ENCODE measurements at places on chromosomes 11 and 22.

DNA sequence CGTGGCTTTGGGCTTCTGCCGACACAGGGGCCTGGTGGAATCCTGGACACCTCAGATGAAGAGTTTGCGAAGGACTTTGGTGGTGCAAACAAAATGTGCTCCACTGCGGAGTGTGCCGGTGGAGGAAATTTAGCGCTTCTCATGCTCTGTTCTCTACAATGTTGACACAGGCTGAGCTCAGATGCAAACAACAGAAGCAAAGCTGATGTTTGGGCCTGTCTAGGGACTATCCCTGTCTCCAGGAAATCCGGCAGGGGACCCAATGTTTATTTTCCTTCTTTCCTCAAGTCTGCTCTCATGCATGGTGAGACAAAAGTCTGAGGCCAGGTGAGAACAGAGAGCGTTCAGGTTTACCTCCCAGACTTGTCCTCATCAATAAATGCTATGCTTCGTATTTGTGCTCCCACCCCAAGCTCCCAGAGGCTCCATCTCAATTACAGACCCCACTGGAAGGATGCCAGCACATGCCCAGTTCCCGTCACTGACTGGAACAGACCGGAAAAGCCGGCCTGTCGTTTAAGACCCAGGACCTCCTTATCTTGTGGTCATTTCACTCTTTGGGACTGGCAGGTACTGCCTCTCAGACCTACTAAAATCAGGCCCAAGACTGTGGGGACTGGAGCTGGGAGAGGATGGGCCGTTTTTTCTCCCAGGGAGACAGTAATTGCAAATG lies 105.7 kb upstream of the B3GAT1 start:
- no peak for DNase-seq

GRCh38 chr11:110856996-110857812 lies 145.0 kb upstream of the ARHGAP20 start:
- DNase-seq, result no peak

DNA sequence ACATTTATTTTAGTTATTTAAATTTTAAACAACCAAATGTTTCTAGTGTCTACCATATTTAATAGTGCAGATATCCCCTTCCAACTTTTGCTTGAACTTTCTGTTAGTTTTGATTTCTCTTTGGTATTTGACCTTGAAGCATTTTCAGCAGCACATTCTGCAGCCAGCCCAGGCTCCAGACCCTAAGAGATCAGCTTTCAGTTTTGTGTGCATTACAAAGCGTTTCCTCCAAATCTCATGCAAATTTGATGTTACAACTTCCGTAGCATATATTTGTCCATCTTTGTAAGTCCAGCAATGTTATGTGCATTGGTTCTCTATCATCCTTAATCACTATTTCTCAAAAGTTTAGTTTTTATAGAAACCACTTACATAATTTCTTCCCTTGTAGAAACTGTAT lies 14.6 kb upstream of the SERGEF start:
- no peak for DNase-seq

DNA sequence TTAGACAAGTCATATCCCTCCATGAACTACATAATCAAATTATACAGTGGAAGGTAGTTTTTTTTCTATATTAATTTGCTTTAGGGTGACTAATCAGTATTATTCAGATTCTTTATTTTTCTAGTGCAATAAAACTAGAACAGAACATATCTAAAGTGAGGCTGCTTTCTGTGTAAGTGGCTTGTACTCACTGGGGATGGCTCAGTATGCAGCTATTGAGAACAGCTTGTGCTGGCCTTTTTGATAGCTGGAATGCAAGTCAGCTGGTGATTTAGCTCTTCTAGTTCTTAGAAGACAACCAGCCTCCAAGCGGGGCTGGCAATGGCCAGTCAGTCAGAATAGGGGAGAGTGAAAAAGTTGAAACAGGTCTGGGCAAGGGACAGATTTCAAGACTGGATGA lies 119.4 kb downstream of the BLID start:
- no peak for DNase-seq

DNA sequence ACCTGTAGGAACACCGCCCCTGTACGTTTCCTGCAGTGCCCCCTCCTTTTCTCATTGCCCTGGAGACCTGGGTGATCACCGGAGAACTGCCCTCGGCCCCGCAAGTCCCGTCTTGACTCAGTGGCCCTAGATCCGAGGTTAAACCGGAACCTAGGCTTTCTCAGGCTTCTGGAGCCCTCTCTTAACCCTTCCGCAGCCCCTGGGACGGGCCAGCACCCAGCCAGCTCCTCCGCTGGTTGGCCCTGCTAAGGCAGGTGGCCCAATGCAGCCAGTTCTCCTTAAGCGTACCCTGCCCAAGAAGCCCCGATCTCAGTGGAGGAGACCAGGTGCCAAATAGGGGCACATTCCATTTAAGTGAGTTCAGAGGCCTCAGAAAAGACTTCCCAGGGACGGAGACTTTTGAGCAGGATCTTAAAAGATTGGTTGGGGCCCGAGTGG lies 776 bp downstream of the NLRX1 start:
- DNase-seq, result peak; percentile 71

- no peak for DNase-seq
Measured at GRCh38 chr11:114440121-114440860, 1.0 kb downstream of the REXO2 start.

GRCh38 chr22:17101475-17102296 lies 16.9 kb downstream of the IL17RA start:
- no peak for DNase-seq

- DNase-seq, result peak; percentile 52
Measured at GRCh38 chr22:37273126-37273845, 9.0 kb upstream of the CYTH4 start.

- DNase-seq, result no peak
Measured at GRCh38 chr22:29116397-29117123, 43.7 kb downstream of the KREMEN1 start.

DNA sequence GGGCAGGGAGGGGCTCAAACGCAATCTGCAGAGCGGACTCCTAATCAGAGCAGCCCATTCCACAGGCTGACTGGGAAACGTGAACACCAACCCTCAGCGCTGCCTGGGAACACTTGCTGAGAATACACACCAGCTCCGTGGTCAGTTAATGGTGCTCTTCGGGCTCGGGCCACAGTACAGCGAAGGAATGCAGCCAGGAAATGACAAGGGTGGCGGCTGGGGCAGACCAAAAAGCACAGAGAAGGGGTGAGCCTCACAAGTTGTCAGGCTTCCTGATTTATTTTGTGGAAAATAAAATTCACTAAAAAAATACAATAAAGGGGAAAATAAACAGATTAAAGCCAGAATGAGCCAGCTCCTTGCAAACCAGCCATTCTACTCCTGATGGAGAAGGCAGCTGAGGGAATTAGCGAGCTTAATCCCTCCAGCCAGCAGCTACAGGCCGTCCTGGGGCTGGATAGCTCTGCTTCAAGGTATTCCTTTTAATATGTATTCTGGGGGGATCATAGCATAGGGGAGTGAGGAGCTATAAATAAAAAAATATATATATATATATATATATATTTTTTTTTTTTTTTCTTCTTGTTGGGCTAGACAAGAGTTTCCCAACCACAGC lies 165.5 kb upstream of the NTM start:
- no peak for DNase-seq

DNA sequence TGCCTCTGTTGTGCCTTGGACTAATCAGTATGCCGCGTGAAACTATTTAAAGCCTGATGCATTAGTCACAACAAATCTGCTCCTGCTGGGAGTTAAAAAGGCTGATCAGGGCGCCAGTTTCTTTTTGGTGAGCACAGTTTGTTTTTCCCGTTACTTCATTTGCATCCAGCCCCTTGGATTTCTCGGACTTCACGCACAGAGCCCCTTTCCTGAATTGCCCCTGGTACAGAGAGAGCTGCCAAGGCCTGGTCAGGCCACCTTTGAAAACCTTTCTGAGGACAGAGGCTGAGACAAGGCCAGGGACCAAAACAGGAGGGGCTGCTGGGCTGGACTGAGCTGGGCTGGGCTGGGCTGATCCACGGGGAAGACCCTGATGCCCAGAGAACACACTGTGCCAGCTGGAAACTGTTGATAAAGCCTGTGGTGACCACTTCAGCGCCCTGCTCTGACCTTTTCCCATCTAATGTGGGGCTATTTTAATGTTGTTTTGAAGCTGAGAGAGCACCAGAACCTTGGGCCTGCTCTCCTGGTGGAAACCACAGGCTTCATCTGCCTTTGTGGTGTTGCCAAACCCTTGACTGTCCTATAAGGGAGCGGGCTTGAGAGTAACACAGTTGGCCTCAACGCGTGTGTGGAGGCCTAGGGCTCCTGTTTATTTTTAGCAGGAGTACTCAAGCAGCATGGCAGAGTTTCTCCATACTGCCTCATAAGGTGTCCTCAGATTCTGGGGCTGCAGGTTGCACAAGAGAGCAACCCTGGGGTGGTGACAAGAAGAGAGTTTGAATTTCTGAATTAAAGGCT lies 44.2 kb downstream of the NAV2 start:
- DNase-seq, result no peak

DNA sequence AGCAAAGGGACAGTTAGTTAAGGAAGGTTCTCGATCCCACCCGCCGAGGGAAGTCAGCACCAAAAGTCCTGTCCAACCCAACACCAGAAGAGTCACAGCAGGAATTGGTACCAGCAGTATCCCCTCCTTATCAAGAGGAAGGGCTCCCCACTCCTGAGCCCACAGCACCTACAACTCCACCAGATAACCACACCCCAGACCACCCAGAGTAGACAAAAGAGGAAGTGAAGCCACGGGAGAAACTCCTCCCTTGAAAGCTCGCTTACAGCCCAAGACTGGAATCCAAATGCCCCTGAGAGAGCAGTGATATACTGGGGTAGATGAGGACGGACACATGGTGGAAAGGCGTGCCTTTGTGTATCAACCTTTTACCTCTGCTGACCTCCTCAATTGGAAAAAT lies 7.3 kb upstream of the CD5 start:
- DNase-seq, result no peak

- DNase-seq, result no peak
Measured at GRCh38 chr22:20199413-20199842, 48.6 kb upstream of the CCDC188 start.

DNA sequence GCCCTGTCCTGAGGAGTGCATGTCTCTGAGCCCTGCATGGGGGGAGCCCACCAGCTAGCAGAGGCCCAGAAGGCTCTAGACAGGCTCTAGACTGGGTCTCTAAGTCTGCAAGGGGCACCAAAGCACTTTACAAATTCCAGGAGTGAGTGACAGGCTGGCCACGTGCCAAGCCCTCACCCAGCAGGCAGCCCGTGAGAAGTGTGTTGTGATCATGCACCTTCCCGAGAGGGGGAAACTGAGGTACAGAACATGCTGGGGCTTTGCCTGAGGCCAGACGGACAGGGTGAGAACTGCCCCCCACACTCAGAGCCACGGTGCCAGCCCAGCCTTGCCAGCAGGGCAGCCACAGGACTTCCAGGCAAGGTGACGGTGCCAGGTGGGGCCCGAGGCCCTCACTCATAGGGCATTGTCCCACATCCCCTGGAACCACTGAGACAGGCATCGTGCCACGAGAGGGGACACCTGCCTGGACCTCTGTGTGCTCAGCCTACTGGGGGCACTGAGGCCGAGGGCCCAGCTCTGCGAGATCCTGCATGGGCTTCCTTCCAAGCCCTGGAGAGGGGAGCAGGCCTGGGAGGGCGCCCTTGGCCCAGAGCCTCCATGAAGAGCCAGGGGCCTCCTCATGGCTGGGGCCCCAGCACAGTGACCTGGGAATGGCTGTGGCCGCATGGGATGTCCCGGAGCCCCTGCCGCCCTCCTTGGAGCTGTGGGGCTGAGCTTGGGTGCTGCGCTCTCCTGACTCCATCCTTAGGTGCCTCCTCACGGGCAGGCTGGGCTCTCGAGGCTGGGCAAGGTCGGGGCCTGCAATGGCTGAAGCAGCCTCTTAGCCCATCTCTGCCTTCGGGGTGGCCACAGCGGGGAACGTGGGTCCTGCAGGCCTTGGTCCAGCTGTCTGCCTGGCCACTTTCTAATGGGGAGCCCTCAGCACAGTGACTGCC lies 121.5 kb downstream of the KCNQ1OT1 start:
- peak; percentile 3 for DNase-seq

GRCh38 chr11:13984616-13985450 lies 22.3 kb downstream of the SPON1 start:
- DNase-seq, result no peak

GRCh38 chr11:10618490-10618889 lies 50.0 kb upstream of the LYVE1 start:
- no peak for DNase-seq

GRCh38 chr11:118918686-118919280 lies 6.9 kb downstream of the BCL9L start:
- DNase-seq, result peak; percentile 50

DNA sequence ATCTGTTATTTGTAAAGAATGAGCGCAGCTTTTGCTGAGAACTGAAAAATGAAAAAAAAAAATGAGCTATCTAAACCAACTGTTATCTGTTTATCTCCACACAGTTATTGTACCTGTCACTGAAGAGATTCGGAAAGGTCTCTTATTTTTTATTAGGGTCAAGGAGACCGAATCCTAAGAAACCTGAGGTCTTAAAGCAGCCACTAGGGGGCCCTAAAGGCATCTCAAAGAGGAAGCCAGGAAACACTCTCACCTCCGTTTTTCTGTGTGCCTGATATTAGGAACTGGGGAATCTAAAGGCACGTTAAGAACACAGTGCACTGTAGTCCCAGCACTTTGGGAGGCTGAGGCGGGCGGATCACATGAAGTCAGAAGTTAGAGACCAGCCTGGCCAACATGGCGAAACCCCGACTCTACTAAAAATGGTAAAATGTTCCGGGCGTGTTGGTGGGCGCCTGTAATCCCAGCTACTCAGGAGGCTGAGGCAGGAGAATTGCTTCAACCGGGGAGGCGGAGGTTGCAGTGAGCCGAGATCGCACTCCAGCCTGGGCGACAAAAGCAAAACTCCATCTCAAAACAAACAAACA lies 3.5 kb upstream of the LARGE1 start:
- DNase-seq, result peak; percentile 54

- no peak for DNase-seq
Measured at GRCh38 chr11:71423181-71423790, 24.9 kb downstream of the DHCR7 start.

GRCh38 chr11:93256623-93257022 lies 58.8 kb upstream of the SLC36A4 start:
- DNase-seq, result no peak

- DNase-seq, result no peak
Measured at GRCh38 chr11:60513496-60514460, 1.4 kb upstream of the MS4A13 start.

- DNase-seq, result peak; percentile 10
Measured at GRCh38 chr11:48210052-48210451, 6.6 kb upstream of the OR4B1 start.

GRCh38 chr11:102615894-102616432 lies 9.2 kb downstream of the MMP20 start:
- DNase-seq, result no peak

GRCh38 chr11:44351898-44352498 lies 42.1 kb upstream of the ALX4 start:
- DNase-seq, result no peak

Data from activated CD4-positive, alpha-beta T cell treated with anti-CD3 and anti-CD28 coated beads for 36 hours (primary cell).